ENCODE measurements at places on chromosomes 6 and 20. TPM values are rescaled to one million over a fixed set of nuclear protein-coding genes. Genes with fewer than 3 reads are reported as not detected.

Gene OR2H1
- total RNA-seq = not detected

Gene TAGAP
- total RNA-seq = 1.6 TPM

Gene C6orf118
- not detected for total RNA-seq

Gene HDGFL1
- not detected for total RNA-seq

Gene MOXD1
- total RNA-seq = 2.2 TPM

- DNase-seq = no peak
Observed at GRCh38 chr6:140641412-140641811, 1267.0 kb upstream of the CITED2 start.

- DNase-seq = peak; percentile 26
Observed at GRCh38 chr20:1335961-1336698, 7.2 kb upstream of the SDCBP2 start.

DNA sequence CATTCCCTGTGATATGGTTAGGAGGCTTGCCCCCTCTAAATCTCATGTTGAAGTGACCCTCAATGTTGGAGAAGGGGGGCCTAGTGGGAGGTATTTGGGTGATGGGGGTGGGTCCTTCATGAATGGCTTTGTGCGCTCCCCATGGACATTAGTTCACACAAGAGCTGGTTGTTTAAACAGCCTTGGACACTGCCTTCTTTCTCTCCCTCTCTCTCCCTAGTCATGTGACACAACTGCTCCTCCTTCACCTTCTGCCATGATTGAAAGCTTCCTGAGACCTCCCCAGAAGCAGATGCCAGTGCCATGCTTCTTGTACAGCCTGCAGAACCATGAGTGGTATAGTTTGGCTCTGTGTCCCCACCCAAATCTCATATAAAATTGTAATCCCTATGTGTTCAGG, 117.2 kb upstream of the SLC22A16 start:
- no peak for DNase-seq

- DNase-seq = no peak
Observed at GRCh38 chr6:45986746-45987274, 28.9 kb downstream of the CLIC5 start.

DNA sequence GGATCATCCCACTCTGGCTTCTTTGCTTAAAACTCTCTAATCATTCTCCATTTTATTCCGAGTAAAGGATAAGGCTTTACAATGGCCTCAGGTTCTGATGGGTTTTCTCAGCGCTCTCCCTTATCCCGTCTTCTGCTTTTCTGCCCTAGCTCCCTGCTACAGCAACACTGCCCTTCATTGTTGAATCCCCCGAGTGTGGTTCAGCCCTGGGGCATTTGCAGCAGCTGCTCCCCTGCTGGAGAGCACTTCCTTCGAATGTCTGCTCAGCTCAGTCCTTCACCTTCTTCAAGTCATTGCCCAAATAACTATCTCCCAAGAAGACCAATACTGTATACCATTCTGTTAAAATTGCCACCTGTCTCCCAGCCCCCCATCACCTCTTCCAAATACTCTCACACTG, 111.8 kb downstream of the TBXT start:
- DNase-seq = no peak

- DNase-seq = no peak
Observed at GRCh38 chr20:33713865-33714367, 6.2 kb downstream of the PXMP4 start.

GRCh38 chr6:149182262-149182661, 135.2 kb upstream of the TAB2 start:
- DNase-seq = no peak

GRCh38 chr6:163332575-163332974, 81.9 kb upstream of the QKI start:
- DNase-seq = no peak

DNA sequence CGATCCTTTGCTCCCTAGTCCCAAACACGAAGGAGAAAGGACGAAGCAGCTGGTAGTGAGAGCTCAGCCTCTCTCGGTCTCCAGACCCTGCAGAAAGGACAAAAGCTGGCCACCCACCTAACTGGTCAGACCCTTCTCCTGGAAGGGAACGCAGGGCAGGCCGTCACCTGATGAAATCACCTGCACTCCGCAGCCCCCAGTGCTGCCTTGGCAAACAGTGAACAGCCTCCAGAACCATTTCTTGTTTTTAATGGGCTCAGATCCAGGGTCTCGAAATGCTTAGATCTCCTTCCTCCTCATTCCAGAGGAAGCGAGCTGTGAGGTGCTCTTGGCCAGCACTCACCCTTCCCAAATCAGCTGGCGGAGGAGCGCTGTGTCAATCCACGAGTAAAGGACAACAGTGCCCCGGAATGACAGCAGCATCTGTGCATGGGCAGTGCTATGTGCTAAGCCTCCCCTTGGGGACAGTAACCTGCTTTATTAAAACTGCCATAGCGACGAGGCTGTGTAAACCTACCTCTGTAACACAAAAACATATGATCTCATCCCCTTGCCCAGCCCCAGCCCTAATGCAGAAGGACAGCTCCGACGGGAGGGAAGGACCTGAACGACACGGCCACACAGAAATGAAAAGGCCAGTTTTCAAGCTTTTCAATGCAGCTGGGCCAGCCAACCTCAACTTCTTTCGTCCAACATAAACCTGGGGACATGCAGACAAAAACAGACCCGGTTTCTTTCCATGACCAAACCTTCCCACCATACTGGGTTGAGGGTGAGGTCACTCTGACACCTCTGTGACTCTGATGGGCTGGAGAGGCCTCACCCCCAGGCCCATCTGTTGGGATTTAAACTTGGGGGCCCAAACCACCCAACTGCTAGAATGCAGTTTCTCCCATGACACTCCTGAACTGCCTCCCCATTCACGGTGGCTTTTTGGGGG, 43.3 kb downstream of the SULF2 start:
- DNase-seq = peak; percentile 35

DNA sequence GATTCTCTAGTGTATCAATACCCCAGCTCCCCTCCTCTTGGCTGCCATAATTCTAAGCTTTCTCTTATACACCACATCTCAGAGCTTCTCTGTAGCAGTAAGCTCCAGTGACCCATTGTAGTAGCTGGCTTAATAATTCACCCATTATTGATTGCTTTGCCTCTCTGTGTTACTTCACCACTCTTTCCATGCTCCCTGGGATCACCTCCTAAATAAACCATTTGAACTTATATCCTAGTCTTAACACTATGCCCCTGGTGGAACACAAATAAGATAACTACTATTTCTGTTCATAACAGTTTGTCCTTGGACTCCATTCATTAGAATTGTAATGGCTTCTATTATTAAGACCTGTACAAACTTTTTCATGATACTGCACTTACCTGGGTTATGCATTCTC, 758.9 kb downstream of the KIF16B start:
- no peak for DNase-seq

DNA sequence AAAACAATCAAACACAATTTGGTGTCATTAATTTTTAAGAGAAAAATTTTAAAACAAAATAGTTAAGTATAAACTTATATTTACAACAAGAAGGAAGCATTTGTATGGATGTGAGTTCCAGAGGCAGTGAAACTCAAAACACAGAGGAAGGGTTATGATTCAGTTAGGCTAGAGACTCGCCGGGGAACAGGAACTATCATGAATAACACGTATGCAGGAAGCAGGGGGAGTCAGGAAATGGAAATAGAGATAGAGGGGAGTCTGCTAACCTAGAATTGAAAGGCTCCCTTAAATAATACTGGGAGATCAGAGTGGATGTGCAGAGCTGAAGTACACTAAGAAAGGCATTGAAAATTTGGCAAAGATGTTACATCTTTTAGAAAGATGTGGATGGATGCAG, 14.2 kb upstream of the HLA-DRB1 start:
- no peak for DNase-seq

DNA sequence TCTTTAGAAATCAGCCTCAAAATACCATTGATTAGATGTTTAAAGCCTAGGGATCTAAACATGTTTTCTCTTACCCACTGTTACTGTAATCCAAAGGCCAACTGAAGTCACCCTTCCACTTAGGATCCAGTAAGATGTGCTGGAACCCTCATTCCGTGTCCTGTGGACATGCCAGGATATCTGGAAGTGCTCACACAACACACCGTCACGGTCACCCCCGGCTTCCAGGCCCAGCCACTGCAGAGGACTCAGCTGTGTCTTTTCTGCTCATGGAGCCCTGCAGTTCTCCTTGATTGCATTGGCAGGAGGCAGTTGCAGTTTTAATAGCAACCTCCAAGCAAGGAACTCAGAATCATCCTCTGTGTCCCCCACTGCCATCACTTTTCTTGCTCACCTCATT, 93.3 kb downstream of the CAP2 start:
- DNase-seq = no peak

DNA sequence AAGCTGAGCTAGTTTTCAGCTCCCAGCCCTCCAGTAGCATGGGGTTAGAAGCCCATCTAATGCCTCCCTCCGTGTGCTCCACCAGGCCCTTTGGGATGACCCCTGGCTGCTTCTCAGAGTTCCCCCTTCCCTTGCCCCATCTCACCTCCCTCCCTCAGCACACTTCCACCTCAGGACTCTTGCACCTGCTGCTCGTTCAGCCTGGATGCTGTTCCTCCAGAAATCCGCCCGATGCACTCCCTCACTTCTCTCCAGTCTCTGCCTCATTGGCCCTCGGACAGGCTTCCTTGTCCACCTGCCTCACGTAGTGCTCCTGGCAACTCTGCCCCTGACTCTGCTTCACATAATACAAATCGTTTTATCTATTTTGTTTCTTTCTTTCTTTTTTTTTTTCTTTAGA, 26.8 kb downstream of the FGD2 start:
- no peak for DNase-seq

DNA sequence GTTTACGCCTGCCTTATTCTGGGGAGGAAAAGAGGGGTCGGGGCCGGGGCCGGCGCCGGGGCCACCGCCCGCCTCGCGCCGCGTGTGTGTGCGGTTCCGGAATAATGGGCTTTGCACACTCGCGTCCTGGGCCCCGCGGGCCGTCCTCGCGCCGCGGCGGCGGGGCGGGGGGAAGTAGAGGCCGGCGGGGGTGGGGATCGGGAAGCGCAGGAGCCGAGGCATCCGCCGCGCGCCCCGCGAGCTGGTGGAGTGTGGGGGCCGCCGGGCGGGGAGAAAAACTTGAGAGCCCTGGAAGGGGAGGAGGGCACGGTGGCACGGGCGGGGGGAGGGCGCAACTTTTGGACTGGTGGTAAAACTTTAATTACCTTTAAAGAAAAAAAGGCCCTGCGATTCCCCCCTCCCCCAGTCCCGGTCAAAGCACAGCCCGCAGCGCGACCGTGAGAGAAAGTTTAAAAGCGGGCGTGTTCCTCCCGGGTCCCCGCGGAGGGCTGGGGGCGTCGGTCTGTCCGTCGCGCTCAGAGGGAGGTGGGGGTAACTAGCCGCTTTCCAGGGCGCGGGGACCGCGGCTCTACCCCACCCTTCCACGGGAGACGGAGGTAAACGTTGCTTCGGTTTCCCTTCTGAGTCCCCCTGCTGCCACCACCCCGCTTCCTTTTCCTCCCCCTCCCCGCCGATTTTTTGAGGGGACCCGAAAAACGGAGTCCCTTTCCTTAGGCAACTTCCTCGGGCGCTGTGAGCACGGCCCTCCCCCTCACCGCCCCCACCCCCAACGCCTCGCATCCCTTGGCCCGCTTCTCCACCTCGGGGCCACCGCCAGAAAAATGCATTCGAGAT, 1.9 kb downstream of the L3MBTL3 start:
- peak; percentile 39 for DNase-seq

GRCh38 chr20:34883087-34883688, 6.8 kb downstream of the ACSS2 start:
- no peak for DNase-seq

DNA sequence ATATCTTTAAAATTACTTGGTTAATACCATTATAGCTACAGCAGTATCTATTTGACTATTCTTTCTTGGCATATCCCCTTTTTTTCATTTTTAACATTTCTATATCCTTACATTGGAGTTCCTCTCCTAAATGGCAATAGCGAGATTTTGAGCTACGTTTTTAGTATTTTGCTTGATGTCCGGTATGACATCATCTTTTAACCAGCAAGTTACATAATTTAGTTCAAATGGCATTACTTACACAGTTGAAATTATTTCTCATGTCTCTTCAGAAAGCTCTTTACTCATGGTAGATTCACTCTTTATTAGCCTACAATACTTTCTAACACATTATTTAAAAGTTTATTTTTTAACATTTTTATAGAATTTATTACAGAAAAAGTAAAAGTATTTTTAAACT, 701.7 kb upstream of the EPHA7 start:
- DNase-seq = no peak

DNA sequence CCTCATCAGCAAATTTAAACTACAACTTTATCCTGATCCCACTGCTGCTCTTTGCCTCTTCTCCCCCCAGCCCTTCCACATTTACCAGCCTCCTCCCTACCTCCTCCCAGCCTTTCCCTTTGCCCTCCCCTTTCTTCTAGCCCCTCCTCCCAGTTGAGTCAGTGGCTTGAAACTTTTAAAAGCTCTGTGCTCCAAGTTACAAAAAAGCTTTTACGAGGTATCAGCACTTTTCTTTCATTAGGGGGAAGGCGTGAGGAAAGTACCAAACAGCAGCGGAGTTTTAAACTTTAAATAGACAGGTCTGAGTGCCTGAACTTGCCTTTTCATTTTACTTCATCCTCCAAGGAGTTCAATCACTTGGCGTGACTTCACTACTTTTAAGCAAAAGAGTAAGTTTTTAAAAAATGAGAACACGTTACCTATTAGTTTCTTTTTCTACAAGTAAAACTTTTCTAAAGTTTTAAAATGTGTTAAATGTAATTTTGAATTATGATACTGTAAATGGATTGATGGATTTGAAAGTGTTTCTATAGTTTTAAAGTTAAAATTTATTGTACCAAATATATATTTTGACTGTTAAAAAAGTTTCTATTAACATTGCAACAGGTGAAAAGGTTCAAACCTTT, at the start of gene GJA1:
Gene GJA1, plus strand, starts transcription at position 203 of the 626 bp plus-strand sequence. CDS start 11,202 bp downstream, outside the sequence.
- DNase-seq = peak; percentile 46

DNA sequence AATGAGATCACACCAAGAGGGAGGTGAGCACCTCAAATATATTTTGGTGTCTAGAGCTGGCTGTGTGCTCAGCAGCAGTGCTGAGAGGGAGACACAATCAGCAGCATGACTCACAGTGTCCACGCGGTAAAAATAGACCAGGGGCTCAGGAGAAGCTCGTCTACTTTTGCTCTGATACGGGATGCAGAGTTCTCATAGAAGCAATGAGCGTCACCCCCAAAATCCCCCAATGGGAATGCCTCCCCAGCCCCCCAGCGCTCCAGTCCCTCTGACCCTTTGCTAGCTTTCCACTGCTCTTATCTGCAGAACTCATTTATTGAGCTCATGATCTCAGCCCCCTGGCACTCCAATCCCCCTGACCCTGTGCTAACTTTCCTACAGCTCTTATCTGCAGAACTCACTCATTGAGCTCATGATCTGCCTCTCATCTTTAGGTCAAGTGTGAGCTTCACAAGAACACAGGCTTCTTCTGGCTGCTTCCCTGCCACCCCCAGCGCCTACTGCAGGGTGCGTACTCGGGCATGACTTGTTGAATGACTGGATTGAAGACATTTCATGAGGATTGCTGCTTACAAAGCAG, 34.0 kb downstream of the SYNDIG1 start:
- peak; percentile 57 for DNase-seq

DNA sequence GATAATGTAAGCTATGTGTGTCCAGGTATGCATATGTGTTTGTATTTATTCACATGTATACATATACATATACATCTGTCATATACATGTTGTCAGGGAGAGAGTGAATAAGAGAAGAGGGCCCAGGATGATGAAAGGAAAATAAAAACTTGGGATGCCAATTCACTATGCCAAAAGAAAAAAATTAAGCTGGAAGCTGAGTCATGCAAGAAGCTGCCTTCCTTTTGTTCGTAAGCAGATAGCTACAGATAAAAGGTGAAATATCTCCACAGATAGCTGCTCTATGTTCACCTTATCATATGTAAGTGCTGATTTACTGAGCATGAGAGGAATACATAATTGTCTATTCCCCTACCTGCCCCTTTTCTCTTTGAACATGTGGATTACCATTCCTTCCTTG, 579.9 kb downstream of the EPM2A start:
- no peak for DNase-seq

- DNase-seq = no peak
Observed at GRCh38 chr6:11805259-11806053, 26.9 kb upstream of the ADTRP start.
